Activated CD8-positive, alpha-beta memory T cell treated with anti-CD3 and anti-CD28 coated beads for 1 hour (primary cell): ENCODE measurements at places on chromosomes 2 and 18.
A peak's percentile ranks its signal among the peaks of the same experiment; 100 is the strongest.

DNA sequence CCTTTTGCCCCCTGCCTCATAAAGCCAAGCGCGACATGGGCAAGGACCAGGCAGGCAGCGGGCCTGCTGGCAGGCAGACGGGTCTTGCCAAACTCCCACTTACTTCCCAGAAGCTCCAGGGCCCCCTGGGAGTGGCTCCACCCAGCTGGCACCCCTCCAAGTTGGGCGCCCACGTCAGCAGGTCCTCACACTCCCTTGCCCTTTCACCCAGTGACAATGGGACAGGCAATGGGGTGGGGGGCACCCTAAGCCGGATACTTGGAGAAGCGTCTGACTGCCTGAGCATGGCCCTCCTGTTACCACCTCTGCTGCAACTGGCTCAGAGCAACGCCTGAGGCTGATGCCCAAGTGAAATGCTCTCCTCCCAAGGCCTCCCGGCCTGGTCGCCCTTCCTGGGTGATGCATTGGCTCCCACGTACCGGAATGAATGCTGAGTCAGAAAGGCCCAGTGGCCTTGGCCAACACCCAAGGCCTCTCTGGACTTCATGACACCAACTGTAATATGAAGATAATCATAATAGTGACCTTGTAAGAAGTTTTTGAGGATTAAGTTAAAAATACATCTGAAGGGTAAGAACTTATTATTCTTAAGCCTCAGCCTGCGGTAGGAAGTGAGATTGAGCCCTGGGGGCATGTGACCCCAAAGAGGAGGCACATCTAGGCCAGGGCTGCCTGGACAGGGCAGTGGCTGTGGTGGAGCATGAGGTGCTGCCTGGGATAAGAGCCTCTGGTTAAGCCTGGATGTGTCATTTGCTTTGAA lies 31.6 kb downstream of the KCNK3 start:
- DNase-seq = no peak

DNA sequence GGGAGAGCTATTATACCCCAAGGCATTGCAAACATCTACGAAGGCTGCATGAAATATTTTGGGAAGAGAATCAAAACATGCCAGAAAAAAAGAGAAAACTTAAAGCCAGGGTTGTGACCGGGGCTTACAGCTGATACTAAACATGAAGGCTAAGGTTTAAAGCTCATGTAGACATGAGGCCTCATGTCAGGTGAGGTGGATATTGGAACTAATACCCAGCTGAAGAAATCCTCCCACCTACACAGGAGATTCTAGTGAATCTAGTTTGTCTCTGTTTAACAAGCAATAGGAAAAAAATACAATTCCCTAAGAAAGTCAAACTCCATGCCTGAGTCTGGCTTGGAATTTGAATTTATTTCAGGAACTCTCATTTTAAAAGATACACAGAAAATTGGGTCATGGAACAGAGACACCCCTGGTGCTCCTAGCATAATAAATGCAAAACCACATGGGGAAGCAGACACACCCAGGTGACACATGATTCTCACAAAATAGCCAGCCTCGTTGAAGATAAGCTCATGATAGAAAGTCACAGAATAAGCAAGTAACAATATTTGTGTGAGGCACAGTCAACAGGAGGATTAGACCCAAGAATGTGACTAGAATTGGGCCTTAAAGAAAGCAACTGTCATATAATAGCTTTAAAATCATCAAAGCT lies 42.2 kb downstream of the UPP2 start:
- no peak for DNase-seq

DNA sequence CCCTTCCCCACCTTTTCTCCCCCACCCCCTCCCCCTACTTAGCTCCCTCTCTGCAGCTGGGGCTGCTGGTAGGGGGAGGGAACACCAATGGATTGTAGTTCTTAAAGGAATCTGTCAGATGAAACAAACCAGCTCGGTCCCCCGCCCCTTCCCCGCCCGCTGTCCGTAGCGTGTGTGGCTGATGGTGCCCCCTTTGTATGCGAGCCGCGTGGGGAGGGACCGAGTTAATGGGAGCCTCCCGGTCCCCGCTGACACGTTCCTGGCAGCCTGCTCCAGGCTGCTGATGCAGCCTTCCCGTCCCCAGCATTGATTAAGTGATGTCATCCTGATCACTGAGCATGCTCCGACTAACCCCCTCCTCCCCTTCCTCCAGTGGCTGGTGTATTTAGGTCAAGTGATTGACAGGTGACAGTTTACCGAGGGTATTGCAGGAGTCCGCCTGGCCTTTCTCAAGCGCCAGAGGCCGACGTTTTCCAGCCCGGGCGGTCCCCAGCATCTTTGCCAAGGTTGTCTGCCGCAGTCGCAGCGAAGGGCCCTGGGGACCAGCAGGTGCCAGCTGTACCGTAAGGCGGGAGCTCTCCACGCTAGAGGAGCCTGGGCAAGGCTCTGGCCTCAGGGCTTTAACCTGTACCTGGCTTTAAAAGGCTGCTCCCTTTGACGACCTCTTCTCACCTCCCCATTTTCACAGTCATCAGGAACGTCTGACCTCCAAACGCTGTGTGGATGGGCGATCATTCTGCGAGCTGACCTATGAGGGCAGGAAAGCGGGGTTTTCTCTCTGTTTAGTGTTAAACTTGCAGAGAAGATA lies 1.8 kb downstream of the KIF5C start:
- peak; percentile 24 for DNase-seq

GRCh38 chr18:26044807-26045206 lies 45.6 kb downstream of the SS18 start:
- DNase-seq = no peak

GRCh38 chr2:224927646-224928173 lies 114.6 kb downstream of the DOCK10 start:
- peak; percentile 57 for DNase-seq

GRCh38 chr2:7057865-7058400 lies 140.7 kb downstream of the RNF144A start:
- no peak for DNase-seq

GRCh38 chr18:62713651-62714247 lies 1.6 kb upstream of the PHLPP1 start:
- DNase-seq = no peak

GRCh38 chr2:179336782-179337534 lies 72.3 kb upstream of the SESTD1 start:
- no peak for DNase-seq

- no peak for DNase-seq
Measured at GRCh38 chr2:238938401-238939055, 90.6 kb downstream of the TWIST2 start.

- no peak for DNase-seq
Measured at GRCh38 chr2:191983186-191983585, 136.3 kb upstream of the CAVIN2 start.

DNA sequence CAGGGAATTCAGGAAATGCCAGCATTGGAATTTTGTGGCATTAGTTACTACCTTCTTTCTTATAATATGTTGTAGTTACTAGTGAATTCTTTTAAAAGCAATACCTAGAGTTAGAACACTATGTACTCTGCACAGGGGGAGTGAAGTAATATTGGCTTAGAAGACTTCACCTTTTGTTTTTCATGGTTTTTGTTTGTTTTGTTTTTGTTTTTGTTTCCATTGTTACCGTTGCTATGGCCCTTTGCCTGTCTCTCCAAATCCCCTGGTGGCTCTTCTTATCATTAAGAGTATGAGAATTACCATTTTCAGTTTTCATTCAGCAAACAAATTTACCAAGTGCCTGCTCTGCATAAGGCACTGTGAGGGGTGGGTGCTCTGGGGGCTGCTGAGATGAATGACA lies 160.1 kb downstream of the HAUS1 start:
- no peak for DNase-seq

DNA sequence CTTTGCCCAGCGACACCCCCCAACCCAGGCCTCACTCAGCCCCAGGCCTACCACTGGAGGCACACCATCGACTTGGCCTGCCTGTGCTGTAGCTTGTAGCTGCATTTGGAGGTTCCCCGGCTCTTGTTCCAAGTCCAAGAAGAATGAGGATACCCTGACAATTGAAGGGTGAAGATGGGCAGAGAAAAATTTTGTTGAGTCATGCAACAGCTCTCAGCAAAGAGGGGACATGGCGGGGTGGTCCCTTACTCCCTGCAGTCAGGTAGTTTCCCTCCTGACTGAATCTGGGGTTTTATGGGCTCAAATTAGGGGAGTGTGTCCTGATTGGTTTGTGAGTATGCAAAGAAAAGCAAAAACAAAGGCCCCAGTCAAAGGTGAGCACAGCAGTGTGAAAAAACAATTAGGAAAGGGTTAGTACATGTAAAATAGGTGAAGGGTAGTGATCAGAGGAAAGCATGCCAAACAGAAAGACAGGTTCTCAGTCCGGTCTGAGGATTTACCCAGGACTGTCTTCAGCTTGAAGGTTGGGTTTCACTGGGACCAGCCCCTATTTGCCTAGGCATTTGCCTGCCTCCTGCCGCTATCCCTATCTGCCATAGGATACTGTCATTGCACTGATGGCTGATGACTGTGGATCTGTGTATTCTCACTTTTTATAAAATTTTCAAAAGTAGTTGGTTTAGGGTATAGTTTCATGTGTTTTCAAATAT lies 316.4 kb upstream of the RND3 start:
- DNase-seq = no peak

DNA sequence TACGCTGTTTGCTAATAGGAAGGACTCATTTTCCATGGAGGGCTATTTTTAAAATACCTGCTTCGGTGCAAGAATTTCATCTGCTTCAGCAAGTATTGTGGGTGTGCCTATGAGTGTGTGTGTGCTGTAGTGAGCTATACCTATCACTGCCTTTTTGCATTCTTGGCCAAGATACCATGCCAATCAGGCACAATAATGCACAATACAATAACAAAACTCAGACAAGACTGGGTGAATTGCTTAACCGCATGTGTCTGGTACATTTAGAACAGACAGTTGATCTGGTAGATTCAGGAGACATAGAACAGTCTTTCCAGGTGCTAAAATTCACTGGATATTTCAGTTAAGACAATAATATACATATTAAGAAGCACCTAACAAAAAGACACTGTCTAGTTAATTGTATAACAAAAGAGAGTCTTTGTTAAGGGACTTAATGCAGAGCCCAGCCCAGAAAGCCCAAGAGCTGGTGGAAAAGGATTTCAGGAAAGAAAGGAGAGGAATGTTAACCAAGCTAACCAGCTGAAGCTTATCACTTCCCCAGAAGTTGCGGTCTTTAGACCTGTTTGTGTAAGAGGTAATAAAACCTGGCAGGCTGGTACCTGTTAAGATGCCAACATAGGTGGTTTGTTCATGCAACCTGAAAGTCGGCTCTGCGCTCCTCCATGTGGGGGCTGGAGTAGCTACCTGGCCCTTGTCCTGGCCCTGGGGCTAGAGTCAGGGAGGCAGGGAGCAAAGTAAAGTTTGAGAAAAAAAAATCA lies 153.3 kb upstream of the RBMS1 start:
- no peak for DNase-seq

- DNase-seq = no peak
Measured at GRCh38 chr18:28030458-28030857, 146.5 kb downstream of the CDH2 start.
